Fibroblast of skin of left biceps (primary cell): ENCODE measurements at places on chromosomes 3 and 15.
A peak's percentile ranks its signal among the peaks of the same experiment; 100 is the strongest.

DNA sequence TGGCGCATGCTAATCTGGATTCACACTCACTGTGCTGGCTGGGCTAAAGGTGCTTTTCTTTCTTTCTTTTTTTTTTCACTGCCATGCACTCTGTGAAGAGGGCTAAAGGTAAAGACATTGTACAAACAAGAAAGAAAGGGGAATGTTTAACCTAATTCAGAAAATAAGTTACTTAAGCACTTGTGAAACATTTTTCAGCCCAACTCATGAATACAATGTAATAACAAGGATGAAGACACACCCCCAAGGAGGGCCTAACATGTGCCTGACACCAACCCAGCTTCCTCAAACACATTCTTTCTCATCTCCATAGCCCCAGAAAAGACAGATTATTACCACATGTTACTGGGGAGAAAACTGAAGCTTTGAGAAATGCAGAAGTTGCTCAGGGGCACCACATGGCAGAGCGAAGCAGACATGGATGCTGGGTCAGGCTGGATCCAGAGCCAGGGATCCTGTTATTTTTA is 5.7 kb downstream of the STIMATE start:
- DNase-seq = peak; percentile 52

DNA sequence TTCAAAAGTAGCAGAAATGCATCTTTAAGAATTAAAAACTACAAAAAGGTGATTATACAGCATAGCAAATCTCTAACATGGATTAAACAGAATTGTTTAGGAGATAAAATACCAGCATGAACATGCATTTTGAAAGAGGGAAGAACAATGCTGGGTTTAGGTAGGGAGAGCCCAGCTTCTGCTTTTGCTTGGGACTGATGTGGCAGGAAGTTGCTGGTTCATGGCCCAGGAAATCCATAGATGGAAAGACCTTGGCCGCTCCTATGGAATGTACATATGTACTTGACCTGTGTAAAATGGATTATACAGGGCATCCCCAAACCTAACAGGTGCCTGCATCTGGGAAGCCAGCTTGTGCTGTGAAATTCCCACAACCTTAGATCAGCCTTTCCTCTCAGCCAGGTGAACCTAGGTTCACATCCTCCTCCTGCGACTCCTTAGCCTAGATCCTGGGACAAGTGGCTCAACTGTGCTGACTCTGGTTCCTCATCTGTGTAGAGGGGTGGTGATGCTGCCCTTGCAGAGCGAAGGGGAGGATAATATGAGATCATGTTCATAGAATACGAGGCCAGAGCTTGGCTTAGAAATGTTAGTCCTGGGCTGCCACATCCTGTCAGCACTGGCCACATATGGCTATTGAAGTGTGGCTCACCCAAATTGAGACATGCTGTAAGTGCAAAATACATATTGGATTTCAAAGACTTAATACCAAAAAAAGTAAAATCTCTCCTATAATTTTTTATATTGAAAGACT is 47.0 kb upstream of the PLXNA1 start:
- DNase-seq = no peak

- DNase-seq = no peak
These were observed 69.8 kb upstream of the MNS1 start for GRCh38 chr15:56534728-56535127.

- DNase-seq = no peak
These were observed 66.8 kb downstream of the FLNB start for GRCh38 chr3:58074997-58075396.

DNA sequence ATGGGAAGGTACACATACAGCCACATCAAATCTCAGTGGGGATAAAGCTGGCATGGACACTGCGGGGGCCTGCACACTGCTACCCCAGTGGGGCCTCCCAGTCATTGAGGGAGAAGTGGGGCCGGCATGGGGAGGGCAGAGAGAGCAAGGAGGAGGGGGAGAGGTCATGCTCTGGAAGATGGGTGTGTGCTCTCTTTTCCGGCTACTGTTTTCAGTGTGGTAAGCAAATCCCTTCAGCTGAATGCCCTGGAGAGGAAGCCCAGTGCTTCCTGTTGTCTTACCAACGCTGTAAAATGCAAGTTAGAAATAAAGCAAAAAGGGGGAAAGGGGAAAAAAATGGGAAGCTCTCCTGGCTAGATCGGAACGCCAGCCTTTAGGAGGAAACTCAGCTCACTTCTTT is 30.8 kb downstream of the NRROS start:
- no peak for DNase-seq

DNA sequence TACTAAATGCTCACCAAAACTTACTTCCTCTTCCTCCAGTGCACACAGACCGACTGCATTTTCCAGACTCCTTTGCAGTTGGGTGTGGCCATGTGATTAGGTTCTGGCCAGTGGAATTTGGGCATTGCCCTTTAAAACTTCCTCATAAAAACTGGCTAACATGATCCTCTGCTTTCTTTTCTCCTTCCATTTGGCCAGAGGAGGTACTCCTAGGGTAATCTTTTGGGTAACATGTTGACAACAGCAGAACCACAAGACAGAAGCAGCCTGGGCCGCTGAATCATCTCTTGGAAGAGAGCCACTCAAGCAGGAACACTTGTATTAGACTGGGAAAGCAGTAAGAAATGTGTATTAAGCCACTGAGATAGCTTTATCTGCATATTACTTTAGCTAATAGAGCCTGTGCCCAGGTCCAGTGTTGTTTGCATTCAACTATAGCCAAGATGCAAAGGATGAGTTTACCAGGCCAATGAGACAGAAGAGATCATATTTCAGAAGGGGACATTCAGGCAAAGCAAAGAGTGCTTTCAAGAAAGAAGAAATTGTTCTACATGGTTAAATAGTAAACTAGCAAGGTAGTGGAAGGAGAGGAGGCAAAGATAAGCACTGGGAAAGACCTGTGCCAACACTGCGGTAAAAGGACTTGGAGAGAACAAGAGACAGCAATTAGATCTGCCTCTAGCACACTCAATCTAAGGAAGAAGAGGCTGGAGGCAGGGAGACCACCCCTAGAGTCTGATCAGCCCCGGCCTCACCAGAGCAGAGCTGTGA is 79.8 kb downstream of the PLCH1 start:
- peak; percentile 79 for DNase-seq

DNA sequence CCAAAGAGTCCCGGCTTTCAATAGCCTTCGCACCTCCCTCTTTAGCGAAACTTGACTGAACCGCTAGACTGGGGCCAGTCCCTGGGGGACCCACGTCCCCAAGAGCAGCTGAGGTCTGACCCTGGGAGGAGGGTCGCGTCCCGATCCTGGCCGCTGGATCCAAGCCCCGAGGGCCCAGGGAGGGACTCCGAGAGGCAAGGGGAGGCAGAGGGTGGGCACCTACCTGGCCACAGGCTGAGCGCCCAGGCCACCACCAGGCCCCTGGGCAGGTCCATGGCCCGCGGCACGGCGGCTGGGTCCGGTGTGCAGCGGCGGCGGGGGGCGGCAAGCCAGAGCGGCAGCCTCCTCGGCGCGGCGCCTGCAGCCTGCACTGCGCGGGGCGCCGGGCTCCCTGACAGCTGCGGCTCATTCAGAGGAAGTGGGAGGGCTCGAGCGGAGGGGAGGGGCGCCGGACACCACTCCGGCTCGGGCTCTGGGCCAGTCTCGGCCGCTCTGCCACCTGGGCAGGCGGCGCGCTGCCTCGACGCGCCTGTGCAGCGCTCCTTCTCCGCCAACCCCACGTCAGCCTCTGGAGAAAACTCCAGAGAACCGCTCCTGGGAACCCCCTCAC is at the start of gene ITGA11:
TSS of gene ITGA11 (minus strand) at position 372 of the 610 bp plus-strand sequence. CDS start at position 275, 97 bp downstream.
- DNase-seq = no peak

- no peak for DNase-seq
These were observed 530.2 kb downstream of the MCTP2 start for GRCh38 chr15:94761574-94761973.

- DNase-seq = no peak
These were observed 28.3 kb downstream of the IDH3A start for GRCh38 chr15:78177447-78177873.

- no peak for DNase-seq
These were observed 30.4 kb upstream of the CORO2B start for GRCh38 chr15:68548364-68548763.

DNA sequence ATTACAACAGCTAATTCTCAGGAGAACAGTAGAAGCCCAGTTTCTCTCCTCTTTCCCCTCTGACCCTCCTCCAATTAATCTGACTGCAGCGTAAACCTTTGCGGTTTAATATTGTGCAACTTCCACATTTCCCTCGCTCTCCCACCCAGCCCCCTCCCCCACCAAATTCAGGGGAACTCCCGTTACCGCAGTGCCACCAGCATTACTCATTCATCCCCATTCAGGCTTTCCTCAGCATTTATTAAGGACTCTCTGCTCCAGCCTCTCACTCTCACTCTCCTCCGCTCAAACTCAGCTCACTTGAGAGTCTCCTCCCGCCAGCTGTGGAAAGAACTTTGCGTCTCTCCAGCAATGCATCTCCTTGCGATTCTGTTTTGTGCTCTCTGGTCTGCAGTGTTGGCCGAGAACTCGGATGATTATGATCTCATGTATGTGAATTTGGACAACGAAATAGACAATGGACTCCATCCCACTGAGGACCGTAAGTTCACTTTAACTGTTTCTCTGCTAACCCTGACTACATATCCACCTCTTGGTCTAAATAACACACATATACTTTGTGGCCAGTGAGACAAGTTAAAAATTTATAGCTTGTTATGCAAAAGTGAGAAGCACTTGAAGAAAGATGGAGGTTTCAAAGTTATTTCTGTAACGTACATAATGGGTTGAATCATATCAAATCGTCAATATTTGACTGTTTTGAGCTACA is at the start of gene PTX3:
TSS of gene PTX3 (plus strand) at position 268 of the 709 bp plus-strand sequence. CDS start at position 352, 84 bp downstream.
- DNase-seq = peak; percentile 93

- no peak for DNase-seq
These were observed 7.5 kb downstream of the SOX14 start for GRCh38 chr3:137771401-137772213.

DNA sequence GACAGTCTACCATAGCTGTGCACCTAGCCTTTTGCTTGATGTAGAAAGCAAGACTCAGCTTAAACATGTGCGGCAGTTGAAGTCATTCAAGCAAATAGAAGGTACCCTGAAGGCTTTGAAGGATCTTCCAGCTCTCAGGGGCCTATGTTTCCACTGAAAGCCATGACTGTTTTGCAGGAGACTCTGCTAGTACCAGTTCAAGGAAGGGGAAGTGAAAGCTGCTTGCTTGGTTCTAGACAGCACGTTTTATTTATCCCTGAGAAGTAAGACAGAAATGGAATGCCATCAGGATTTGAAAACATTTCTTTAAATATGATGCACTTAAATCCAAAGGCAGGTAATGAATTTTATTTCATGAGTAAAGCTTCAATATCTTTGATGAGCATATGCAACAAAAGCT is 311.4 kb downstream of the PDCD6IP start:
- DNase-seq = no peak

DNA sequence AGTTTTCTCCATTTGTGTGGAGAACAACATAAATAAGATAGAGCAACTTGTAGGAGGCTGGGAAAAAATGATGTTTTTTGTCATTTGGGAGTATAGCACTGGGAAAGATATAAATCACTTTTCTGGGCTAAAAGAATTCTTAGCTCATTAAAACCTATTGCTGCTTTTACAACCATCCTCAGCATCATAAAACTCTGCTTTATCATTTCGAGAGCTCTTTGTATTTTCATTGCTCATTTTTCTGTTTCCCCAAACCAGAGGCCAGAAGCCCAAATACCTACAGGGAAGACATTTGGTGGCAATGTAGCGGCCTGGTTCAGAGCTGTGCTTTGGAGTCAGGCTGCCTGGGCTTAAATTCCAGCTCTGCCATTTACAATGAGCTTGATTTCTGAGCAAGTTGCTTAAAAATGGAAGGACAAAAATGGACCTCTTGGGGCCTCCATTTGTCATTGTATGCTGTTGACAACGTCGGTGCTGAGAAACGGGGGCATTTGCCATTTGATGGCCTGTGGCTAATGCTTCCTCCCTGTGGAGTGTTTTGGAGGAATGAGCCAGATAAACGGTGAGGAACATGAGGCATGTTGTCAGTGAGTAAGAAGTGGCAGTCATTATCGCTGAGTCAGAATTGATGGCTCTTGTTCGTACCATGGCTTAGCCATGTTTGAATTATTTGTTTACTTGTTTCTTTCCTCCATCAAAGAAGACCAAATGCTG is 260.0 kb downstream of the EBLN2 start:
- DNase-seq = no peak

- no peak for DNase-seq
These were observed 115.6 kb downstream of the CHDH start for GRCh38 chr3:53730576-53730975.

DNA sequence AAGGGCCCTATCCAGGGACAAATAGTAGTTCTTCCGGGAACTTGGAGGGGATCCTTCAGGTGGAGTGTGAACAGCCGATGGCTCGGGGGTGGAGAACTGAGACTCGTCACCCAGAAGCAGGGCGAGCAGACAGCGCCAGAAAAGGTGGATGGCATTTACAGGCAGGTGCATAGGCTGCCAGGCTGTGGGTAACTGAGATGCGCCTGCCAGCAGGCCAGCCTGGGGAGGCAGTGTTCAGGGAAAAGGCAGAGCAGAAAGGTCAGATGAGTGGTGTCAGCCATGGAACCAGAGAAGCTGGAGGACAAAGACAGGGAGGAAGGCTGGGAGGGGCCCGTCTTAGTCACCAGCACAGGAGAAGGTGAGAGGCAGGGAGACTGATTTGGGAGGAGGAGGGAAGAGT is 53.0 kb upstream of the SEC22A start:
- no peak for DNase-seq

GRCh38 chr3:171835116-171835515 is 8.0 kb upstream of the TMEM212 start:
- no peak for DNase-seq

- DNase-seq = no peak
These were observed 51.7 kb upstream of the CHD2 start for GRCh38 chr15:92848464-92848851.

GRCh38 chr15:101044625-101045235 is 125.6 kb downstream of the LRRK1 start:
- no peak for DNase-seq

DNA sequence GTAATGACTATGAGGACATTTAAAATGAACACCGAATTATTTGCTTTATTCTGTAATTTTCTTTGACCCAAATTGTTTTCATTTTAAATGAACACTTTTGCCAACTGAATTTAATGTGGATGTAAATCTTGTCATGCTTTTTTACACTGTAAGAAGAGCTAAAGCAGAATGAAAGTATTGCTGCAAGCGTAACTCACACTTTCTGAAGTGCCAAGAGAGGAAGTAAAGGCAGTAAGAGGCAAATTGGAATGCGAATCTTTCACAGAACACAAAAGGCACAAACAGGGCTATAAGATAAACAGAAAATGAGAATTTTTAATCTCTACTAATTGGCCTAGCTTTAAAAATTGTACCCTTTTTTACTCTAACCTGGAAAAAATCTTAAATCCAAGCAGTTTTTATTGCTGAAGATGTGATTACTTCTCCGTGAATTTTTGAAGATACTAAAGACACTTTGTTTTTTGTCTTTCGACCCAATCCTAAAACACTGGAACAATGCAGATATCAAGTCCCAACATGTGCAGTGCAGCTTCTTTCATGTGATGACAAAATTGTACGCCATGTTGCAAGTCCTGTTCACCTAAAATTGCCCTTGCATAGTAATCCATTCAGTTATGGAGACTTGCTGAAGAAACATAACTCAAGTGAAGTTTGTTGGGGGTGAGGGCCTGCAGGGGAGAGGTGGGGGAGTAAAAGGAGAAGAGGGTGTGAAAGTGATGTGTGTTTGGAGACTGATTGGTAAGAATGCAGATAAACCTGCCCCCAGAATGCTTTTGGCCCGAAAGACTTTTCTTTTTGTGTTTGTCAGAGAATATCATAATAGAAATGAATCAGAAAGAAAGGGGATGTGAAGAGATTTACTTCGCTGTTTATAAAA is 1.4 kb downstream of the ARID3B start:
- no peak for DNase-seq

GRCh38 chr3:100081311-100081710 is 33.0 kb downstream of the FILIP1L start:
- no peak for DNase-seq
